D721Med (cell line): ENCODE measurements at places on chromosomes 6 and 20.

DNA sequence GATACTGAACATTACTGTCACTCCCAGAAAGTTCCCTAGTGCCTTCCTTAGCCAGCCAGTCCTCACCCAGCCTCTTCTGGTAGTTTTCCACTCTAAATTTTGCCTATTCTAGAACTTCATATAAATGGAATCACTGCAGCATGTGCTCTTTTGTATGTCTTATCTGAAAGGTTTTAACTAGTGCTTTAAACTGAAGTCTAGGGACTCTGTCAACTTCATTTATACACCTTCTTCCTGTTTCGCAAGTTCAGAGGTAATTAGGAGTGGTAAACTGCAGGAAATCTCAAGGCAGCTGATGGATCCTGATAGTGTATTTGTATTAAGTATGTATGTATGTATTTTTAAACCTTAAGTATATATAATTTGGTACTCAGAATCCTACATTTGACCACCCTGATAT, 94.3 kb downstream of the TCP11 start:
- no peak for DNase-seq

DNA sequence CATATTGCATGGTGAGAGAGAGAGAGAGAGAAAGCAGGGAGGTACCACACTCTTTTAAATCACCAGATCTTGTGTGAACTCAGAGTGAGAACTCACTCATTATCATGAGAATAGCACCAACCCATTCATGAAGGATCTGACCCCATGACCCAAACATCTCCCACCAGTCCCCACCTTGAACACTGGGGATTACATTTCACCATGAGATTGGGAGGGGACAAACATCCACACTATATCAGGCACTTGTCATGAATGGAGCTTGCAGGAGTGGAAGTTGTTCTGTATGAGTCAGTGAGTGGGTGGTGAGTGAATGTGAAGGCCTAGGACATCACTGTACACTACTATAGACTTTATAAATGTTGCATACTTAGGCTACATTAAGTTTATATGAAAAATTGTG, 47.7 kb upstream of the RNF182 start:
- no peak for DNase-seq

DNA sequence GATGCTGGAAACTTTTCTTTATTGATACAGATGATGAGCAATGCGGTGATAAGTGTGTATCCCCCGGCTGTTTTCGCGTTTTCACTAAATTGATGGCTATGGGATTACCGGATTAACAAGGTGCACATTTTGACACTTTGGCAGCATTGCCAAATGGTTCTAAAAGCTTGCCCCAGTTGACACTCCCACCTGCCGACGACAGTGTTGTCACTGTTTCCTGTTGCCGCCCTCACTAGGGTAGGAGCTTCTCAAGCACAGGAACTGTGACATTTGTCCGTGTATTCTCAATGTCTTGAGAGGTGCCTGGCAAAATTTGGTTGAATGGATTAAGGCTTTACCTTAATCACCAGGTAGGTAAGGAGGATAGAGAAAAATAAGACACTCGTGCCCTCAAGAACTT, 9.8 kb upstream of the MAPK13 start:
- DNase-seq: no peak

DNA sequence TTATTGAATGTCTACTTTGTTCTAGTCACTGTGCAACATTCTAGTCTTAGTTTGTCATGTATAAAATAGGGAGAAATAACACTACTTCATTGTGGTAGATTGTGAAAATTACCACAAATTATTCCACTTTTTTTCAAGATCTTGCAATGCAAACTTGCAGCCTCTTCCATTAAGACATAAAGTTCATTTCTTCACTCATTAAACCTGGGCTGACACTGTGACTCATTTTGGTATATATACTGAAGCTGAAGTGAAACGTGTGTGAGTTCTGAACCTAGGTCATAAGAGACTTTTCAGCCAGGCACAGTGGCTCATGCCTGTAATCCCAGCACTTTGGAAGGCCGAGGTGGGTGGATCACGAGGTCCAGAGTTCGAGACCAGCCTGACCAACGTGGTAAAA, 329.0 kb downstream of the BCKDHB start:
- DNase-seq: no peak

DNA sequence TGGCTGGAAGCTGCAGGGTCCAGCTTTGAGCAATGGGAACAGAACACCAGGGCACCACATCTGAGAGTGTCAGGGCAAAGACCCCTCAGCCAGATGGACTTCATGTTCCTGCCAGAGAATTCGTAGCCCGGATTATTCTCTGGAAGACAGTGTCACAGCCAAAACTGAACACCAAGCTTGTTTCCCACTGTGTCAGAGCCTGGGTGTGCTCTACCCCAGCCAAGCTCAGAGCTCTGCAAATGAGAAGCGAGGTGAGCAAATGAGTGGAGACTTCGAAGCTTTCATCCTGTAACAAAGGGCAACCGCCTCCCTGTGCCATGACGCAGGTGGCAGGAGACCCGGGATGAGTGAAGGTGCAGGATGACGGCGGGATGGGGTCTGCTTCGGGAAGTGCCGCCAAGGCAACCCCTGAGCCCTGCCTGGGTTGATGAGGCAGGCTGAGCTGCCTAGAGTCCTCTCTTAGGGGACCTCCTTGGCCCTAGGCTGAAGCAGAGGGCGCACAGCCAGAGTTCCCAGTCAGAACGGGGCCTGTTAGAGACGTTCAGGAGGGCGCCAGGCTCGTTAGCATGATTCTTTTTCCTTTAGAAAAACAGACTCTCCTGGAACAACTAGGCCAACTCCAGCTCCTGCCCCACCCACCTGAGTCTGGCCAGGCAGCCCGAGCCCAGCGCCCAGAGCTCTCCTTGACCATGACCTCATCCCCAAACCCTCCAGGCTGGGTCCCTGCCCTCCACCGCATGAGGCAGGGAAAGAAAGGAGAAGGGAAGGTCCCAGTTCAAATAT, 187.7 kb downstream of the SOD2 start:
- no peak for DNase-seq

DNA sequence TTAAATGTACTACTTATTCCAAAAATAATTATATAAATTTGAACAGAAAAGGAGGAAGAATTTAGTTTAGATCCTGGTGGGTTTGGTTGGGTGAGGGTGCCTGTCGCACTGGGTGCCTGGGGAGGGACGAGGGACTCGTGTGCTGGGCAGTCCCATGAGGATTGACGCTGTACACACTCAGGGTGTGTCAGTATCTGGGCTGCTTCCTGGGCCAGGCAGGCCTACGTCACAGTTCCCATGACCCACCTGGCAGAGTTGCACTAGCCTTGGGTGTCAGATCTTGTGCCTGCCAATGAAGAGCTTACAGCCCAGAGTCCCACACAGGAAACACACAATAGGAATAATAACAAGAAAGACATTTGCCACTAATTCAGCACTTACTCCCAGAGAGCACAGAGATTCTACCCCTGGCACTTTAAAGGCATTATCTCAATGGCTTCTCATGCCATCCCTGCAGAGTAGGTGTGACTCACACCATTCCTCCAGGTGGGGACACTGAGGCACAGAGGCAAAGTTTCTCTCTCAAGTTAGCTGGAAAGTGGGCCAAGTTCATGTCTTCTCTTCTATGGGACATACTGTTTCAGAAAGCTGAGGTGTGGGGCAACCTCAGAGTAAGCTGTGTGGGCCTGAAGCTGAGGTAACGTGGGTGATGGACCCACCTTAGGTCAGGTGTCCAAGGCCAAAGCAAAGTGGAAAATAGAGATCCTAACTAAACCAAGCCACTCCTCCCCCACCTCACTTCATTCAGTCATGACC, 1.3 kb upstream of the SDCBP2 start:
- DNase-seq: no peak
